Pancreas (tissue), 10 donors: ENCODE measurements at places on chromosomes 13 and 19. TPM values are rescaled to one million over a fixed set of nuclear protein-coding genes. Genes with fewer than 3 reads are reported as not detected.

- H3K27ac ChIP-seq: no peak overlapping the region
- no peaks in the 10 kb centered on the region for H3K36me3 ChIP-seq
- H3K27me3 ChIP-seq: no peaks in the 10 kb centered on the region
- no peak for DNase-seq
- H3K4me1 ChIP-seq: no peaks in the 10 kb centered on the region
Observed at GRCh38 chr13:76848596-76848995, 37.6 kb downstream of the KCTD12 start.

DNA sequence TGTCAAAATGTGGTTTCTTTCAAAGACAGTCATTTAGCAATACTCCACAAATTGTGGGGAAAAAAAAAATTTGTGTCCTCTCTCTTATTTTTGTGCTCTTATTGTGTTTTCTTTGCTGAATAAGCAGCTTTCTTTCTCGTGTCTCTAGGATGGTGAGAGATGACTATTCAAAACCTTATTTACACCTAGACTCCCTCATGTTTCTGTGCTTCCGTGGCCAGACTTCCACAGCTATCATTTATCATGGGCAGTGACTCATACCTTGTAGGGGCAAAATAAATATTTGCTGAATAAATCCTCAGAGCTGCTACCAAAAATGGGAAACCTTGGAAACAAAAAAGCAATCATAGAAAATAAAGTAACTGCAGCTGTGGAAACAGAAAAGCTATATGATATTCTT, 204.9 kb upstream of the MIR17HG start:
- H3K27me3 ChIP-seq: no peaks in the 10 kb centered on the region
- H3K4me1 ChIP-seq: peaks cover 13% of the 10 kb centered on the region
- no peak overlapping the region for H3K27ac ChIP-seq
- peak; percentile 18 for DNase-seq

GRCh38 chr13:31042049-31042448, 109.6 kb downstream of the TEX26 start:
- no peak overlapping the region for H3K4me3 ChIP-seq
- no peak overlapping the region for H3K27ac ChIP-seq
- no peaks in the 10 kb centered on the region for H3K36me3 ChIP-seq
- no peak for DNase-seq

GRCh38 chr19:12733369-12734214, 892 bp downstream of the TRIR start:
- peak overlapping the region; percentile 91 for H3K27ac ChIP-seq
- H3K4me3 ChIP-seq: peak overlapping the region; percentile 88
- DNase-seq: no peak

DNA sequence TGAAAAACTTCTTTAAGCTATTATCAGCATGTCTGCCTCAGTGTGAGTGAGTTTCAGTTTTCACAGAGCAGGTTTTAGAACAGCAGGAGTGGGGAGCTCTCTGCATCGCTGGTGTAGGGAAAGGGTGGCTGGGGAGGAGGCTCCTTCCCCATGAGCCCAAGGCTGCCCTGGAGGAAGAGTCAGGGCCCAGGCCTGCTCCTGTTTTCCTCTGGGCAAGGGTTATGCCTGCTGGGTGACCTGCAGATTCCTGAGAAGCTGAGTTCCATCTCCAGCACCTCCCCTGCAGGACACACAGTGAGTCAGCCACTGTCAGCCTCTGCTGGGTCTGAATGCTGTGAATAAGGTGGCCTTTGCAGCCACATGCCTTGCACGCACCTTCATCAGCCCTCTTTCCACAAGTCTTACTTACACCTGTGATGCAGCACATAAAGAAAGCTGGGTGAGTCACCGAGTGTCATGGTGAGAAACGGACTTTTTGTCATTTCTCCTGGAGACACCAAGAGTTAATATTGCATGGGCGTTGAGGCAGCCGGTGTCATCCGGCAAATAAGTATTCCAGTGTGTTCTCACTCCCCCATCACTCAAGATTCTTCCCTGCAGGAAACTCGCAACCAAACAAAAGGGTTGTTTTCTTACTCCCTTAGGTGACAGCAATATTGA, 186.4 kb upstream of the KL start:
- H3K4me1 ChIP-seq: no peaks in the 10 kb centered on the region
- no peak overlapping the region for H3K4me3 ChIP-seq
- no peaks in the 10 kb centered on the region for H3K36me3 ChIP-seq
- no peaks in the 10 kb centered on the region for H3K27me3 ChIP-seq
- H3K27ac ChIP-seq: no peak overlapping the region
- no peak for DNase-seq

DNA sequence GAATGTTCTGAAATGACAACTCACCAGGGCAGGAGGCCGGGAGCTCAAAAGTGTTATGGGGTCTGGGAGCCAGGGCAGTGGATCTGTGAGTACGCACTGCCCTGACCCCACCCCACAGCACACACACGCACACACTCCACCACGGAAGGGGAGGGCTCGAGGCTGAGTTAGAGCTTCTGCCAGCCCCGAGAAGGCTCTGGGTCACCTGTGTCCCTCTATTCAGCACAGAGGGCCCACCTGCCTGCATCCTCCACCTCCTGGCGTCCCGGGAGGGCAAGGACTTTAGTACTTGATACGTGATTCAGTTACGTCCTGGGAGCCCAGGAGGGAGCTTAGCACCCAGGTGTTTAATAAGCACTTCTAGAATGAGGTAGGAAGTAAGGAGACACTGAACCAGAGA, 190.0 kb upstream of the GPR12 start:
- no peaks in the 10 kb centered on the region for H3K36me3 ChIP-seq
- H3K4me3 ChIP-seq: no peak overlapping the region
- no peaks in the 10 kb centered on the region for H3K27me3 ChIP-seq
- peak overlapping the region; percentile 78 for H3K27ac ChIP-seq

EBI3 gene
- total RNA-seq: 2.2 TPM

TEX26 gene
- 0.17 TPM for total RNA-seq

GRCh38 chr13:40983725-40984667, 35.1 kb downstream of the ELF1 start:
- peaks cover 37% of the 10 kb centered on the region for H3K4me1 ChIP-seq
- no peak for DNase-seq
- H3K27me3 ChIP-seq: no peaks in the 10 kb centered on the region
- H3K27ac ChIP-seq: peak overlapping the region; percentile 6
- no peaks in the 10 kb centered on the region for H3K36me3 ChIP-seq

DAND5 gene
- total RNA-seq: not detected

- no peak for DNase-seq
- no peak overlapping the region for H3K4me3 ChIP-seq
- no peak overlapping the region for H3K27ac ChIP-seq
- H3K27me3 ChIP-seq: no peaks in the 10 kb centered on the region
- H3K36me3 ChIP-seq: no peaks in the 10 kb centered on the region
Observed at GRCh38 chr13:109396266-109396665, 390.1 kb downstream of the IRS2 start.

SLC25A23 gene
- 25.4 TPM for total RNA-seq

DNA sequence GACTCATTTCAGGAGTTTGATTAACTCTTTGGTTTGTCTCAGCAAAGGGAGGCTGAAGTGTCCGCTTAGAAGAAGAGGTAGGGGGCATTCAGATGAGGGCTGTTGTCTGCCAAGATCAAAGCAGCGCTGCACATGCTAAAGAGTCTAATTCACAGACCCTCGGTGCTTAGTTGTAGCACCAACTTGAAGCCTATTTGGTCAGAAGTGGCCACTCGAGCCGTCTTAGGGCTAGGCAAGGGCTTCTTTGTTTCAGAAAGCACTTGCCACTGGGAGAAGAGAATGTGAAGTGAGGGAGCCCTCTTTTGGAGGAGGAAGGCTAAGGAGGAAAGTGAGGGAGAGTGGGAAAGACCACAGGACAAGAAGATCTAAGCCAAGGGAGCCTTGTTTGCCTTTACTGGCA, 313.4 kb upstream of the TMTC4 start:
- no peaks in the 10 kb centered on the region for H3K27me3 ChIP-seq
- H3K27ac ChIP-seq: no peak overlapping the region
- no peaks in the 10 kb centered on the region for H3K4me1 ChIP-seq
- H3K36me3 ChIP-seq: no peaks in the 10 kb centered on the region

DNA sequence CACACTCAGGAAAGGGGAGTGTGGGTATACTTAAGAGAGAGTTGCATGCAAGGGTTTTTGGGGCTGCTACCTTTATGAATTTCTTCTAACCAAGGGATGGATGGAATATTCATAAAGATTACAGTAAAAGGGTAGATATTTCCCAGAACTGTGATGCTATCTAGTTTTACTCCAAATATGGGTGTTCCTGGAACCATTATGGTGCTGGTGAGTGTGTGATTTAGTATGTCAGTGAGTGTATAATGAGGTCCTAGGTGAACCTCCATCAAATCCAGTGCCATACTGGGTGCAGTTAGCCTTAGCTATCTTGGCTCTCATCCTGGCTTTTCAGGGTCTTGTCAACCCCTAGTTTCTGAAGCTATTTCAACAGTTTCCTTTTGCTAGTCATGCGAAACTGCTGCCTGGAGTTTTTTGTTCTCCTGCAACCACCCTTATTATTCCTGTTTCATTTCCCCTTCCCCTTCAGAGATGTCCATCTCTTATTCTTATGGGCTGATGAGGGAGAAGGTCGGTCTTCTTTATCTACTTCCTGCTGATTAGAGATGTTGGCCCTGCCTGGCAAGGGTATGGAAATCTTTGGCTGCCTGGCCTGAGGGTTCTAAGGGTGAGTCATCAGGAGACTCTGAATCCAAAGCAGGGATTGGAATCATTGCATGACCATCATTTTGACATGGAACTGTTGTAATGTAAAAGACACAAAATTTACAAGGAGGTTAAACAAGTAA, 202.3 kb downstream of the NBEA start:
- no peaks in the 10 kb centered on the region for H3K27me3 ChIP-seq
- DNase-seq: no peak
- H3K4me1 ChIP-seq: no peaks in the 10 kb centered on the region
- no peaks in the 10 kb centered on the region for H3K36me3 ChIP-seq
- H3K27ac ChIP-seq: no peak overlapping the region

GRCh38 chr19:32068793-32069192, 276.6 kb upstream of the ZNF507 start:
- H3K4me3 ChIP-seq: no peak overlapping the region
- no peaks in the 10 kb centered on the region for H3K4me1 ChIP-seq
- no peak for DNase-seq
- H3K36me3 ChIP-seq: no peaks in the 10 kb centered on the region
- H3K27ac ChIP-seq: no peak overlapping the region
- H3K27me3 ChIP-seq: no peaks in the 10 kb centered on the region

INAFM1 gene
- total RNA-seq: 10.6 TPM

GRCh38 chr13:110625771-110626321, 10.5 kb downstream of the NAXD start:
- no peak for DNase-seq
- H3K4me1 ChIP-seq: no peaks in the 10 kb centered on the region
- no peaks in the 10 kb centered on the region for H3K27me3 ChIP-seq
- H3K4me3 ChIP-seq: no peak overlapping the region
- no peak overlapping the region for H3K27ac ChIP-seq

PRKCG gene
- 0.17 TPM for total RNA-seq

DNA sequence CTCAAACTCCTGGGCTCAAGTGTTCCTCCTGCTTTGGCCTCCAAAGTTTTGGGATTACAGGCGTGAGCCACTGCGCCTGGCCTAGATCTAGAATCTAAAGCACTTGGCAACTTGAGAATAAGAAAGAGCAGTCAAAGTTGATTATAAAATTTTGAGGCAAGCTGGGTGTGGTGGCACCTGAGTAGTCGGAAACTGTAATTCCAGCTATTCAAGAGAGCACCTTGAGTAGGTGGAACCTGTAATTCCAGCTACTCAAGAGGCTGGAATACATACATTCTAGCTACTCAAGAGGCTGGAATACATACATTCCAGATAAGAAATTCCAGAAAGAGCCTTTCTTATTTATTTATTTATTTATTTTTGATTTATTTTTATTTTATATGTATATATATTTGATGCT, 8.3 kb upstream of the NAA16 start:
- no peaks in the 10 kb centered on the region for H3K36me3 ChIP-seq
- no peak overlapping the region for H3K4me3 ChIP-seq
- no peak for DNase-seq
- no peaks in the 10 kb centered on the region for H3K27me3 ChIP-seq
- H3K4me1 ChIP-seq: no peaks in the 10 kb centered on the region
- no peak overlapping the region for H3K27ac ChIP-seq

DNA sequence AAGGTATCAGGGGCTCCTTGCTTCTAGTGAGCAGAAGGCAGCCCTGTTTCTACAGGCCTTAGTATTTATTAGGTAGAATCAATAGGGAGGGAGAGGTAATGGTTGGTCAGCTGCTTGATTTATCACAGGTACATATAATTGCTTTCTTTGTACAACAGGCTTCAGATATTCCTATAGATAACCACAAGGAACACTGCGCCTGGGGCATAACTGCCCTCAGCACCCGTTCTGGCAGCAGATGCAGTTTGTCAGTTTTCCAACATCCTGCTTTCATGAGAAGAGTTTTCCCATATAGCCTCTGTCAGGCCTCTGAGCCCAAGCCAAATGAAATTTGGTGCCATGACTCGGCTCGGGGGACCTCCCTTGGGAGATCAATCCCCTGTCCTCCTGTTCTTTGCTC, 12.4 kb upstream of the ZNF486 start:
- H3K27ac ChIP-seq: no peak overlapping the region
- no peak for DNase-seq
- no peak overlapping the region for H3K4me3 ChIP-seq
- no peaks in the 10 kb centered on the region for H3K27me3 ChIP-seq

- no peak for DNase-seq
- H3K27ac ChIP-seq: no peak overlapping the region
- no peaks in the 10 kb centered on the region for H3K36me3 ChIP-seq
- H3K4me3 ChIP-seq: no peak overlapping the region
Observed at GRCh38 chr19:30123119-30123518, 181.1 kb downstream of the URI1 start.

DNA sequence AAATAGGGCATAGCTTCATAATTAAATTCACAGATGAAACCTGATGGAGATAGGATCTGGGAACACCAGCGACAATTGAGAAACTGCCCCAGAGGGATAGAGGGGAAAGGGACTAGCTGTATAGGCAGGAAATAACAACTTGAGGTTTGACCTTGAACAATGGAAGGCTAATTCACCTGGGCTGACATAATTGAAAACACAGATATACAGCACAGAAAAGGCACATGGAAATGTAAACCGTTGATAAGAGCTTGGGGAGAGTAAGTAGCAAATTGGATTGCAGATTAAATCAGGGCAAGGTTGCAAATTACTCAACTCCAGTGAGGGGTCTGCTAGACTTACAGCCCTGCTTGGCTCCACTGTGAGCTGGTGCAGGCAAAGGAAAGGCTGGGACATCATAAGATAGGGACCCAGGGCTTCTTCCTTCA, 246.7 kb downstream of the DLEU7 start:
- H3K27ac ChIP-seq: no peak overlapping the region
- H3K4me3 ChIP-seq: no peak overlapping the region
- H3K27me3 ChIP-seq: no peaks in the 10 kb centered on the region
- DNase-seq: no peak

NALCN gene
- total RNA-seq: 1.5 TPM

SPTBN4 gene
- total RNA-seq: 1.3 TPM

SIGLEC14 gene
- 2.3 TPM for total RNA-seq

DNA sequence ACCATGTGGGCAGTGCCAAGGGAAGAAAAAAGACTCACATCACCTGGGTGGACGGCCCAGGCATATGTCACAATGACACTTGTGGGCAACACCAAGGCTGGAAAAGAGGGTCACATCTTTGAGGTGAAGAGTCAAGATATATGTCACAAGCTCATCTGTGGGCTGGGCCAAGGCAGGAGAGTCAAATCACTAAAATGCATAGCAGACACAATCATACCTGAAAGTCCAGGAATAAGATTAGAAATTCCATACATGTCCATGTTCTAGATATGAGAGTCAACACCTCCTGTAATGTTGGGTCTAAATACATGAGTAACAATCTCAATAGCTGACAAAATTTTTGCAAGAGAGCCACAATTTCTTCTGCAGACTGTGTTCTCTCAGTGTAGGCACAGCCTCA, 145.0 kb downstream of the ZNF675 start:
- no peak overlapping the region for H3K4me3 ChIP-seq
- no peaks in the 10 kb centered on the region for H3K4me1 ChIP-seq
- DNase-seq: no peak
- H3K27me3 ChIP-seq: no peaks in the 10 kb centered on the region

AMH gene
- total RNA-seq: 3.0 TPM
